ENCODE measurements at places on chromosomes 3 and 15.

DNA sequence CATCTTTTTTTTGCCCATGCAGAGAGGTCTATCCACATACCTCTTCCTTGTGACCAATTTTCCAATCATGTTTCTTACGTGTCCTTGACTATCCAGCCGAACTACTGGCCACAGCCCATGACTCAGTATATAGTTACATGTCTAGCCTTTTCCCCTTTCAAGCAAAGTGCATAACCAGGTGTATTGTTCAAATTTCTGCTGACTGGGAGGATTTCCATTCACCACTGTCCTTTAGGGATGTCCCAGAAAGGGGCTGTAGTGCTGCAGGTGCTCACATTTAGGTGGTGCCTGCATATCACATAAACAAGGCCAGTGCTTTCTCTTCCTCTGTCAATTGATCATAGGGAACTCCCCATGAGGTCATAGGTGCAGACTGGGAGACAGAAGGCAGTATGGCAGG, 69.4 kb upstream of the ALDH1A3 start:
- no peak for DNase-seq

- peak; percentile 63 for DNase-seq
Observed at GRCh38 chr3:81743096-81744025, 18.1 kb downstream of the GBE1 start.

- DNase-seq = no peak
Observed at GRCh38 chr3:113607219-113607596, 74.9 kb downstream of the SIDT1 start.

DNA sequence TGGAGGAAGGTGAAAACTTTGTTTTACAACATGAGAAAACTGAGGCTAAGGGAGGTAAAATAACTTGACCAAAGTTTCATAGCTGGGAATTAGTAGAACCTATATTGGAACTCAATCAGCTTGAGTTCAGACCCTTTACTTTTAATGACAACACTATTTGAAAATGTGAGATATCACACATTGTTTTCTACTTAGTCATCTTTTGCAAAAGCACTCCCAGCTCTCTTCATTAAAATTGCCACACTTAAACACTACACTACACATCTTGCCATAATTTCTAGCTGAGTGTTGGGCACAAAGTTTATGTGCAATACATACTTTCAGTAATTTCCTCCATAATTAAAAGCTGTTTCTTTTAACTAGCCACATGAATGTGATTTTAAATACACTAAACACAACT, 230.4 kb upstream of the DCBLD2 start:
- DNase-seq = no peak

GRCh38 chr3:58560771-58561311, 16.4 kb downstream of the FAM107A start:
- no peak for DNase-seq

DNA sequence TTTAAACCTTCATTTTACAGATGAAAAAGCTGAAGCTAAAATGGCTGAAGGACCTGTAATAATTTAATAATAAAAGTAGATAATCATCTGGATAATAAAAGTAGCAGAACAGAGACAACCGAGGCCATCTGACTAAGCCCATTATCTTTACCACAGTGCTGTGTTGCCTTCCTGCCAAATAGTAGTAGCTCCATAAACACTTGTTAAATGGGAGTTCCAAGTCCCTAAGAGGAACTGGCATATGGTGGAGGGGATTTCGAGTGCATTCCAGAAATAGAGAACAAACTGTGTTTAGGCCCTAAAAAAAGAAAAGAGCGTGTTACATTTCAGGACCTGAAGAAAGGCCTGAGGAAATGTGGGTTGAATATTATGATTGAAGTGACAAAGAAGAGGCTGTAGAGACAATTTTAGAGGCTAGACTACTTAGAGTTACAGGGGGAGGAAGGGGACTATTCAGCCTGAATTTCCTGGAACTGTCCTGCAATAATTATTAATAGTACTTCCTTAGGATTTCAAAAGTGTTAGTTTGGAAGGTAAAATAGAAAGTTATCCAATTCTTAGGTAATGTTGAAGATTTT, 424.3 kb downstream of the ROBO2 start:
- DNase-seq = peak; percentile 36

DNA sequence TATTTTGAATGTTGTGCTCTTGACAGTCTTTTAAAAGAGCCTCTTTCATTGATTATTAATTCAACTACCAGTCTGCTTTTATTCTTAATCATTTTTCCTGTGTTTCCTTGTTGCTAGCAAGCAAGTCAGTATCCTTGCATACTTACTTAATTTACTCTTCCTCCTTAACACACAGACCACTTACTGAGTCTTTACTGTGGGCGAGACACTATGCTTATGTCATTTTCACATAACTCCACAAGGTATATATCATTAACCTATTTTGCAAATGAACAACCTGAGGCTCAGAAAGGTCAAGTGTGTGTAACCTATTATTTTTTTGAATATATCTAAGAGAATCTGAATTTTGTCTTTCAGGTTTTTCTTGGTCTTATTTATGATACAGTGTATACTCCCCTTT, 130.9 kb downstream of the WDR76 start:
- no peak for DNase-seq

DNA sequence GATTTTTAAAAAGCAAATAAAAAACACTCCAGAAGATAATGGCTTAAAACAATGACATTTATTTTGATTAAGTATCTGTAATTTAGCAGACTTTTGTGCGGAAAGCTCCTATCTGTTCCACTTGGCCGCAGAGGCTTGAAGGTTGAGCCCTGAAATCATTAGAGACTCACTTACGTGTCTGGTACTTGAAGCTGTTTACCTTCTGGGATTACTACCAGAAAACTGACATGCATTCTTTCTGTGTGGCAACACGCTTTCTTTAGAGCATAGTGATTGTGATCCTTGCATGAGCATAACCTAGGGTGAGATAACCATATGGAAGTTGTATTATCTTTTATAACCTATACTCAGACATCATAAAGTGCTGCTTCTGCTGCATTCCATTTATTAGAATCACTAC, 298.5 kb downstream of the SI start:
- DNase-seq = peak; percentile 15

GRCh38 chr15:53197426-53197839, 407.3 kb upstream of the ONECUT1 start:
- peak; percentile 86 for DNase-seq

Measured in NCI-H446 (cell line).